H9 (cell line): ENCODE measurements at places on chromosomes 2 and 18.
A peak's percentile ranks its signal among the peaks of the same experiment; 100 is the strongest.

DNA sequence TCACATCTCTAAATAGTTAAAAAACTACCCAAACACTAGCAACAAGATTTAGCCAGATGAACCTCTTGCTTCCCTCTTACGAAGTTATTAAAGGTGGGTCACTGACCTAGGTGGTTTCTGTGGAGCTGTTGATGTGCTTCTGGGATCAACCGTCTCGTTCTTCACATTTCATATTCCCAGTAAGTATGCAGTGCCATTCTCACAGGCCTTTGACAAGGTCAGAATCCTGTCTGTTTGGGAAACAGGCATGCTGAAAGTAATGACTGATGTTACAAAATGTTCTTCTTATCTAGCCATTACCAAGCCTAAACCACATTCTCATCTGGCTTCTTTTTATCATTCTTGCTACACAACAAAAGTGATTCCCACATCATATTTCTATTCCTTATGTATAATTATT lies 70.3 kb downstream of the WDR7 start:
- DNase-seq, result no peak

DNA sequence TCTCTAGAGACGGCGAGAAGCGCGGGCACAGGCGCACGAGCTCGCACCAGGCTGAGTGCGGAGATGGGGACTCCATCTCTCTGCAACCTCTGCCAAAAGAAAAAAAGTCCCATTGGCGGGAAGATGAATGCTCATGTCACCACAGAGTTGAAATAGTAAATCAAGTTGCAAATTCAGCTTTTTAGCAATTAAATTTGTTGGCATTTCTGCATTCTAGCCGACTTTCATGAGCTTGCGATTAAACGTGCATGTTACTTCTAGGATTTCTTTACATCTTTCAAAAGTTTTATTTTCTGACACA lies 588 bp downstream of the CHAC2 start:
- no peak for DNase-seq

DNA sequence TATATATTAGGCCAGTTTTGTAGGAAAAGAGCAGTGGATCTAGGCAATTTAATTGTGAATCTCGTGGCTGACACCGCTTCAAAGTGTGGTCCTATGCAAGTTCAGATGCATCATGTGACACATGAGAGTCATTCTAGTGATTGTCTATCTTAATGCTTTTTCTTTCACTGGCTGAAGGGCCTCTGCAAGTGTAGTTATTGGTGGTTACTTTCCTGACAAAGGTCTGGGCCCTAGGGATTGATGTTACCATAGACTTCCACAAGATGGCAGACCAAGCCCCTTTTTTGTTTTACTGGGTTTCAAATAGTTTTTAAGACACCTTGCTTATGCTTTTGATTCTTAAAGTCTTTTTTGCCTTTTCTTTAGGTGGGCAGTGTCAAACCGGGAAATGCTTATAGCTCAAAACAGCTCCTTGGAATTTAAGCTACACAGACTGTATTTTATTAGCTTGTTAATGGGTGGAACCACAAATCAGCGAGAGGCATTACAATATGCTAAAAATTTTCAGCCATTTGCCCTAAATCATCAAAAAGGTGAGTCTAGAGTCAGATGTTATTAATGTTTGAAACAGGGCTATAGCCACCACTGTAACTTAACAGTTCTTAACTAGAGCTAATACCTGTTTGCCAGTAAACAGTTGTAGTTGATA lies 25.9 kb downstream of the CD8A start:
- no peak for DNase-seq

- no peak for DNase-seq
Measured at GRCh38 chr18:77648411-77648810, 398.8 kb downstream of the GALR1 start.

DNA sequence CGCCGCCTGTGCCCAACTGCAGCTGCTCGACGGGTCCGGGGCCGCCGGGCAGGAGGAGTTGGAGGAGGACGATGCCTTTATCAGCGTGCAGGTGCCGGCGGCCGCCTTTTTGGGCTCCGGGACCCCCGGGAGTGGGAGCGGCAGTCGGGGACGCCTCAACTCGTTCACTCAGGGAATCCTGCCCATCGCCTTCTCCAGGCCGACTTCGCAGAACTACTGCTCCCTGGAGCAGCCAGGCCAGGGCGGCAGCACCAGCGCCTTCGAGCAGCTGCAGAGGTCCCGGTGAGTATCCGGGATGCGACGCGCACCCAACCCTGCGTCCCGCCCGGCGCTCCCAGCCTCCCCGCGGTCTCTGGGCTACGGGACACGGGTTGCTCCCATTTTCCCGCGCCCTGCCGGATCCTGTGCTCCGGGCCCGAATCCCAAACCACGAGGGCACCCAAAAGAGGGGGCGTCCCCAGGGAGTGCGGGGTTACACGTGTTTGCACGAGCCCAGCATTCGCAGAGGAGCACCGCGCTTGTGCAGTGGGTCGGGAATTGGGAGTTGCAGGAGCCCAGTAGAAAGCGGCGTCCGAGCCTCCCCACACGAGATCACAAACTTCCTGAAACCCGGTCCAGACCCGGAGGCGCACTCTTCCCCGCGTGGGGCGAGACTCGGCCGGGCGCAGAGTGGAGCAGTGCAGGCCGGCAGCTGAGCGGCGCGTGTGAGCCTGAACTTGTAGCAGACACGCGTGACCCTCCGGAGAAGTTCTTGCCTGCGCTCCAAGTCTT lies 1.2 kb downstream of the CABLES1 start:
- DNase-seq, result peak; percentile 41

DNA sequence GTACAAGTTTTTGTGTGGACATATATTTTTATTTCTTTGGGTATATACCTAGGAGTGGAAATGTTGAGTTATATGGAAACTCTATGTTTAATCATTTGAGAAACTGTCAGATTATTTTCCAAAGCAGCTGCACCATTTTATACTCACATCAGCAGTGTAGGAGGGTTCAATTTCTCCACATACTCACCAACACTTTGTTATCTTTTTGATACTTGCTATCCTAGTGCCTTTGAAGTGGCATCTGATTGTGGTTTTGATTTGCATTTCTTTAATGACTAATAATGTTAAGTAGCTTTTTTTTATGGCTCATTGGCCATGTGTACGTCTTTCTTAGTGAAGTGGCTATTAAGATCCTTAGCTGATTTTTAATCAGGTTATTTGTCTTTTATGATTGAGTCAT lies 64.7 kb upstream of the SLC8A1 start:
- no peak for DNase-seq

GRCh38 chr2:133422931-133423351 lies 145.3 kb downstream of the NCKAP5 start:
- DNase-seq, result no peak

- no peak for DNase-seq
Measured at GRCh38 chr2:86301009-86301408, 36.4 kb downstream of the REEP1 start.

- DNase-seq, result no peak
Measured at GRCh38 chr18:27787547-27787946, 389.4 kb downstream of the CDH2 start.

DNA sequence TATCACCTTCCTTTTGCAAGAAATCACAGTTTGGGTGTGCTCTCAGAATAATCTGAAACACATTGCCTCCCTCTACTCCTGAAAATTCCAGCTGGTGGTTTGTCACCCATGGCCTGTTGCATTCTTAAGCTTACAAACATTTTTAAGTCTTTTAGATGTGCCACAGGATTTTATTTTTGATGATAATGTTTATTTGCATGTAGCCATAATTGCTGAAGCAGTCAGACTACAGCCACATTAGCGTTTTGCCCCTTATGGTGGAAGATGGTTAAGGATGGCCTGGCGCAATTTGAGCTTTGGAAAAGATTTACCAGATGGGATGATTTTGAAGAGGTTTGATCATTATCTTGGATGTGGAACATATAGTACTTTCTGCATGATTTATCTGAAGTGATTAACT lies 439.5 kb downstream of the MEIS1 start:
- DNase-seq, result no peak

DNA sequence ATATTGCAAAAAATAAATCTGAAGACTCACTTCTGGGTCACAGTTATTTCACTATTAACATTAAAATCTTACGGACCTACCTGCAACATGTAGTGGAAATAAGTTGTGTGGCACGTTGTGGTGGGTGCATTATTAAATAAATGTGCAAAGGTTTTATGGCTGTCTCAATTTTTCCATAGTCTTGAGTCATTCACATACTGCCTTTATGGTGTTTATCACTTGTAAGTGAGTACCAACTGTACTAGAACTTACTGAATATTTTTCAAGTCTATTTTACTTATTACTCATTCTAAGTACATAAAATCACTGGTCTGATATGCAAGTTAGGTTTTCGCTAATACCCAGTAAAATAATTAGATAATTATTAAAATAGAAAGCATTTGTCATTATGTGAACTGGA lies 47.6 kb upstream of the SLC30A6 start:
- no peak for DNase-seq

DNA sequence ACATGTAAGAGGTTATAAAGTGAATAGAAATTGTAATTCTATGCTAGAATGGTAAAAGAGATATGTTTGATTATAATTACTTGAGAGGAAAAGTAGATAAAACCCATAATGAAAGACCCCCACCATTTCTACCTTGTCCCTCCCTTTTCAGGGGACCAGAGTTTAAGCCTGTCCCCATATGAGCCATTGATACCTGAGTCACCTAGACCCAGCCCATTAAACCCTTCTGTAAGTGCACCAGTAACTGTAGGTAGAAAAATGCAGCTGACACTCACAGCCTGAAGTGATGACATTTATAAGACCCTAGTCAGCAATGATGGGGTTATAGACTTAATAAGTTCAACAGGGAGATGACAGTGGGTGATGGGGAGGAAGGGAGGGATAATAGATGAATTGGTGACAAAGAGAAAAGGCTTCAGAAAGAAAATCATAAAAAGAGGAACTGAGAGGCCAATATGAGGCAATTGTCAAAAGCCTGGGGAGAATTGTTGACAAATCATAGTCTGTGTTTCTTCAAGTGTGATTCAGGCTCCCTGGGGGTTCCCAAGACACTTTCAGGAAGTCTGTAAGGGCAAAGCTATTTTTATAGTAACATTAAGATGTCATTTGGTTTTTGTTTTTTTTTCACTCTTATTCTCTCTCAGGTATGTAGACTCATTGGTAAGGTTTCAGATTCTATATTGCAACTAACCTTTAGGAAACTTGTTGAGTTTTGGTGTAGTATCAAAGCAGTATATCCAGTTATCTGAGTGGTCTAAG lies 544.2 kb downstream of the SATB2 start:
- no peak for DNase-seq

DNA sequence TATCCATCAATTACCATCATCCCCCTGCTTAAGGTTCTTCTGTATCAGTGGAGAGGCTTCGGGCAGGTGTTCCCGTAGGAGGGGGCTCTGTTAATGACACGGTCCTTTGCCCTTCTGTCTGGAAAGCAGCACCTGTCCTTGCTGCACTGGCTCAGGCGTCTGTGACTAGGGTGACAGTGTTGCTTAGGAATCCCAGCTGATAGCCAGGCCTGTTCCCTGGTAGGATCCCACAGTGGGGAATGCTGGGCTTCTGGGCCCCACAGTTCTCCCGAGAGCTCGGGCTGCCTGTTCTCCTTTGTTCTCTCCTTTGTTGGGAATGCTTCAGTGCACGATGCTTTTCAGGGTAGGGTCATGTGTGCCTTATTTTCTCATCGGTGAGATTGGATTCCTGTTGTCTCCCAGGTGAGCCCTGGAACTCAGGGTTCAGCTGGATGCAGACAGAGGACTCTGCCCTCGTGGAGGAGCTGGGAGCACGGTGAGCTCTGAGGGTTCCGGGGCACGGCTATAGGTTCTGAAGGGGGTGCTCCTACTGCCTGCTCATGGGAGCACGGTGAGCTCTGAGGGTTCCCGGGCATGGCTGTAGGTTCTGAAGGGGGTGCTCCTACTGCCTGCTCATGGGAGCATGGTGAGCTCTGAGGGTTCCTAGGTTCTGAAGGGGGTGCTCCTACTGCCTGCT lies 9.6 kb downstream of the SNTG2 start:
- no peak for DNase-seq

GRCh38 chr18:59870623-59871130 lies 29.1 kb upstream of the PMAIP1 start:
- no peak for DNase-seq

- peak; percentile 26 for DNase-seq
Measured at GRCh38 chr2:25373269-25373981, 31.7 kb upstream of the DNMT3A start.

GRCh38 chr2:189841019-189841418 lies 56.8 kb downstream of the PMS1 start:
- no peak for DNase-seq

DNA sequence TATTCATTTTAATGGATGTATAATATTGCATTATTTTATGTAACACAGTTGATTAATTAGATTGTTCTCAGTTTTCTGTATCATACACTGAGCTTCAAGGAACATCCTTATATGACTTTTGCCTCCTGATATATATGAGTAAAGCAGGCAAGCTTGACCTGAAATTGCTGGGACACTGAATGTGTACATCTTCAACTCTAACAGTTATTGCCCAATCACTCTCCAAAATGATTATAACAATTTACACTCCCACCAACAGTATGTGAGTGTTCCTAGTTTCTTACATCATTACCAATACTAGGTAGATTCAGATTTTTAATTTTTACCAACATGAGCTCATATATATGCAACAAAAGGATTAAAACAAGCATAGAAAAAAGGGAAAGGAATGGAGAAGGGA lies 379.4 kb downstream of the SETBP1 start:
- DNase-seq, result no peak

DNA sequence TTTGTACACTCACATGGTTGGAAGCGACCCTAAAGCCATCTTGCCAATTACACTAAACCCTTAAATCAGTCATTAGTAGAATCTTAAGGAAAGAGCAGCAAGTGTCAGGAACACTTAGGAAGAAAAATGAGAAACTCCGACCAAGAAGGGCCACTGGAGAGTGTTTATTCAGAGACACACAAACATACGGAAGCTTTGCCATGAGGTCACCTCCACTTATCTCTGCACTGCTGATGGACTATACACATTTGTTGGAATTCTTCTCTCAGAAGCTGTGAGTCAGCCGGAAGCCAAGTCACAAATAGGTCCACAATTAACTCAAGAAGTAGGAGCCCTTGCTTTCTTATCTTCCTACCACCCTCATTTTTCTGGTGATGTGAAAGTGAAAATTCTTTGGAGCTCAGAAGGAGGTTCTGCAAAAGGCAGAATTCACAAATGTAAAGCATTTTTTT lies 21.6 kb downstream of the BMP10 start:
- DNase-seq, result no peak

DNA sequence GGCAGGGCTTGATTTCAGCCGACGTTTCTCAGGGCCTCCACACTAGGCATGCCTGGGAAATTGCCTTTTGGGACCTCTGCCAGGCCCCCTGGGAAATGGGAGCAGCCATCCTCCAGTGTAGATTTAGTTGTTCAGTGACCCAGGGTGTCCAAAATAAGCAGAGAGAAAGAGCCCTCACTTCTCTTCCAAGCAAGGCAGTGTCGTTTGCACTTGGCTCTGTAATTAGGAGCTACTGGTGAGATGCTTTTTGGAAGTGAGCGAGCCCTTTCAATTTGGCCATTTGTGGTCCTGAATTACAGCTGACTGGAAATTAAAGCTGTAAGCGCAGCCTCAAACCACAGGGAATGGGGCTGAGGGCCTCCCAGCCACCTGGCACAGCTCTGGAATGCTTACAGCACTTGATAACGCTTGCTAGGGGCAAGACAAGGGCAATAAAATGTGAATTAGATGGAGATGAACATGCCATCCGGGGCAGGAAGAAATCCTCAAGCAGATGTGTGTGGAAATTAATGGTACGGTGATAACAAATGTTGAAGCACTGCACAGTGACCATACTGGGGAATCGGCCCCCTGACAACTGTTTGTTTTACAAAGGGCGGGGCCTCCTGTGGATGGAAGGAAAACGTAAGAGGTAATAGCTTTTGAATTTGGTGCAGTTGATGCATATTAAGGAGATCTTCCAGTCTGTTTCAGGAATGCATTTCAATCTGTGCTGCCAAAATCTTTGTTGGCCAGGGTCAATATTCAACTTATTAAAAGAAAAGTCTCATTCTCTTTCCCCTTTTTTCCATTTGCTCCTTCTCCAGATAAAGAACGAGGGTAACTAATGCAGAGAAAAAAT lies 173.1 kb downstream of the UXS1 start:
- no peak for DNase-seq
